ENCODE measurements at places on chromosomes 4 and X.

- no peak for DNase-seq
These were observed 599 bp upstream of the IL2RG start for GRCh38 chrX:71111921-71112431.

GRCh38 chr4:48635310-48635709, 144.8 kb downstream of the FRYL start:
- peak; percentile 65 for DNase-seq

DNA sequence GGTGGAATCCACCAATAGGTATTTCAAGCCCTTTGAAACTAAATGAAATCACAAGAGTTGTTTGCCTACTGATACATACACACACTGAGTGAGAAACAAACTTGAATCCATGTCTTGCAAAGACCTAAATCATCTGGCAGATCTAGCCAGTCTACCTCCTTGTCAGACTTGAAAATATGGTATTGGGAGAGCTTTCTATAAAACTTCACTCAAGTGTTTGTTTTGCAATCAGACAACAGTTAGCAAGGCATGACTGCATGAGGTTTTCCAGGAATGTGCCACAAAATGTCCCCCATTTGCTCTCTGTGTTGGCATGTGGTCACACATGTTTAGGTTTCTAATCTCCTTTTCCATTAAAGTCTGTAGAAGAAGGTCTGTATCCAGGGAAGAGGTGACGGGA, 52.4 kb downstream of the MAP3K15 start:
- no peak for DNase-seq

- peak; percentile 92 for DNase-seq
These were observed 14.9 kb downstream of the NRK start for GRCh38 chrX:105837232-105837631.

DNA sequence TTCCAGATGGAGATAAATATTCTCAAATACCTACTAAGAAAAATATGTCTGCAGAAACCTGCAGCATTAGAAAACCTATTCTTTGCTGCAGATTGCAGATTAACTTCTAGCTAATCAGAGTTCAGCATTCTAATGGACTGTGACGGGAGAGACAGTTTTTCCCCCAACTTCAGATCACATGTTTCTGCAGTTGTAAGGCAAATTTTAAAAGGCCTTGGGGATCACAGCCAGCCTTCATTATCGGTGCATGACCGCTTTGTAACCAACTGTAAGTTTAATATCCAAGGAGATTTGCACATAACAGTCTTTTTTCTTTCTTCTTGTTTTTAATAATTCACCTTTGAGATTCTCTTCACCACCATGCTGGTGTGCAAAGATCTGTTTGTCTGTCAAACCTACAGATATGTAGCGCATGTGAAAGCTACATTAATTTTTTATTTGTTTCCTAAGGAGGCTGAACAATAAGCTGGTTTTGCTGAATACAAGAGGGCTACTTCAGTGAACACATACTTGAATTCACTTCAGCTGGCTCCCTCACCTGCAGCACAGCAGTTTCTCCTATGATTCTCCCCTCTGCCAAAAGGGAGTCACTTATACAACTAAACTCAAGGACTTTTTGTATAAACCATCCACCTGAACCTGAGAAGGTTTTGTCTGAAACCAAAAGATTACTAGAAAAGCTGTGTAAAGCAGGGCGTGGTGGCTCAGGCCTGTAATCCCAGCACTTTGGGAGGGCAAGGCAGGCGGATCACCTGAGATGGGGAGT, 488.5 kb downstream of the RPA4 start:
- DNase-seq, result no peak

GRCh38 chrX:120029354-120029753, 48.1 kb downstream of the RHOXF2B start:
- DNase-seq, result no peak

DNA sequence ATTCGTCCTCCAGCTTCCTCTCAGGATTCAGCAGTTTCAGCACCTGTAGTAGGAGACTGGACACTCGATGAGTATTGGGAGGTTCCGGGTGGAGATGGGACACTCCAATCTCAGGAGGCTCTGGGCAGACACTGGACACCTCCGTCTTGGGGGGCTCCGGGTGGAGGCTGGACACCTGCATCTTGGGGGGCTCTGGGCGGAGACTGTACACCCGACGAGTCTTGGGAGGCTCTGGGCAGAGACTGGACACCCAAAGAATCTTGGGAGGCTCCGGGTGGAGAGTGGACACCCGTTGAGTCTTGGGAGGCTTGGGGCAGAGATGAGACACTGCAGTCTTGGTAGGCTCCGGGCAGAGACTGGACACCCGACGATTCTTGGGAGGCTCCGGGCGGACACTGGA, 28.7 kb upstream of the LANCL3 start:
- DNase-seq, result no peak

DNA sequence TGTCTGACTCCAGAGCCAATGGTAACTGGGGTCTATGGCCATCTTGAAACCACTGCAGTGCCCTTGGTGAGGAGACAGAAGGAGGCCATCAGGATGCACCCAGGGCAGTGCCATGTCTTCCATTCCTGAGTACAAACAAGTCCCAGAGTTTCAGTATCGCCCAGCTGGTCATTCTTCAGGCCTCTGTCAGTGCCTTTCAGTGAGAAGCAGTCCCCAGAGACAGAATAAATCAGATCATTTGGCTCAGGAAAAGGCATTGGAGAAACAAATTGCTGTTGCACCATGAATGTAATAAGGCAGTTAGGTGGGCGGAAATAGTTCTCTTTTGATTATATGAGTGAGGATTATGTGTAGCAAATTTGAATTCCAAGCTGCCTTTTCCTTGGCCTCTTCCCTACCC, 21.3 kb downstream of the ADGRG4 start:
- DNase-seq, result no peak

DNA sequence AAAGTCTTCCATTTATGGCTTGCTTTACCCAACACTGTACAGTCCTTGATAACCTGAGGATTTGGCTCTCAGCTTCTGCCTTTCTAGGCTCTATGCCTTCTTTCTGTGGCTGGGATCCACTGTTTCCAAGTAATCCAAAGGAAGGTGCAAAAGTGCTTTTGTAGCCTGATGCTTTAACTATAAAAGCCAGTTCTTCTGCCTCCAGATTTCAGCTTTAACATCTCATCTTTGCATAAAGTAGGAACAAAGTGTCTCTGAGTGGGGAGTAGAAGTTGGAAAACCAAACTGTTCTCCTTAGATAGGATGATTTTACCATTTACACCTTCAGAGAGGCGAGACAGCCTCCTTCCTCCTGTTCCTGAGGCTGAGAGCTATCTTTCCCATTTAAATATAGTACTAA, 11.1 kb upstream of the SEC24D start:
- no peak for DNase-seq

DNA sequence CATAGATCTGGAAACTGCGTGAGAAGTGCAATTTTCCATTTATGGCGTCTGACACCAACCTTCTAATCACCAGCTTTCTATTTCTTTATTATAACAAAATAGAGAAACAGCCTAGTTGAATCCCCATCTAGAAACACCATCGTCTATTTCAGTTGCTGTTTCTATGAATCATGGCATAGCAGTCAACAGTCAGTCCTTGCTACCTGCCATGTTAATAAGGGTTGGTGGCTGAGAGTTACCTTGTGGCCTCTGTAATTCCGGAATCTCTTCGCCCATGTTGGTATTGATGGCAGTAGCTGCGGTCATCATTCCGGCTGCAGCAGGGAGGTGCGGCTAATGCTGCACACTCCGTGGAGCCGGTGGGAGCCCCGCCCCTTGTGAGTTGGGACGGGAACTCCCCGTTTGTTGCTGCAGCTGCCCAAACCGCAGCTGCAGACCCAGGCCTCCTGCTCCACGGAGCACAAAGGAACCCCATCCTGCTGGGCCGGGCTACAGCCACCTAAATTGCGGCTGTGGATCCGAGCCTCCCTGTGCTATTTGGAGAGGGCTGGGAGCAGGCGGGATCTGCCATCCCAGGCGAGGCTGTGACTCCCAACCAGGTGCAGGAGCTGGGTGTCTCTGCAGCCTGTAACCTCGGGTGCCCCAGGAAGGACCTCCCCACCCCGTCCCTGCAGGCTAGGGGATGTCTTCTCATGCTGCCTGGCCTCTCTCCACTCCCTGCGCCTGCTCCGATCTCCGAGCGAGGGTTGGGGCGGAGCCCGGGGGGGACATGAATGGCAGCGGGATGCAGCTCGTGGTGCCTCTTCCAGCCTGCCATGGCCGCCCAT, 115.4 kb upstream of the STK26 start:
- no peak for DNase-seq

- peak; percentile 76 for DNase-seq
These were observed 14.8 kb downstream of the SOWAHB start for GRCh38 chr4:76883147-76883546.

DNA sequence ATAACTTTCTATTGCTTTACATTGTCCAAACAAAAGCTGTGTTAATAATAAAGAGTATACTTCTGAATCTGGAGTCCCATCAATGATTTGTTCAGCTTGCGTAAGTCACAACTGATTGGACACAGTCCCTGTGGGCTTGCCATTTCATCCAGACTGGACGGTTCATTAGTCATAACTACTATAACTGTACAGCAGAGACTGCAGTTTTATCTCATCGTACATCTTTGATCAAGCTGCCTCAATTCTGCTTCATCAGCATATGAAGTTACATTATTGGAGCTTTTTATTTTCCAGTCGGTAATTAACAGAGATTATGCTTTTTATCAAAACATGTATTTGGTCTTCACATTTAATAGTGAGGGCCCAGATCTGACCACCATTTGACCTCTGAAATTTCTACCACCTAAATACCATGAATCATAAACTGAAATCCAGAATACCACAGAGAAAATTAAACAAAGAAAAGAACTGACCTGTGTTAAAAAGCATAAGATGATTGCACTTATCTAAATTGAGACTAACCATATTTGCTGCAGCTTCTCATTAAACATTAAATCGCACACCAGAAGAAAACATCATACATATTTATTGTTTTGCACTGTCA, 12.5 kb upstream of the MAB21L2 start:
- DNase-seq, result no peak

DNA sequence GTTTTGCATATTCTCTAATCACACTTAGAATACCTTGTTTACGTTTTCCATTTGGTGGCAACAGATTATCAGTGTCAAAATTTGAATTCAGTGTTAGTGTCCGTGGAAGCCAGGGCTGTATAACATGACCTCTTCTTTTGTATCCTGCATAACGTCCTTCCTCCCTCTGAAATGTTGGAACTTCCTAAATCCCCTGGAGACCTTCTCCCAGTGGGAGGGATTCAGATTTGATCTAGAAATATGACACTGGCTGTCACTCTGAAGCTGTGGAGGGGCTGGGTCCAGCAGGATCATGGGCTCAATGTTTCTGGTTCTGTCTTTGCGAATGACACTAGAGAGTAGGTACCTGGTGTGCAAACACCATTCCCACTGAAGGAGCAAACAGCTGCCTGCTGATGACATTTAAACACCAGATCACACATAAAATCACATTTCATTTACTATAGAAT, 850 bp upstream of the CXCL3 start:
- no peak for DNase-seq

GRCh38 chr4:166680796-166681195, 553.5 kb downstream of the SPOCK3 start:
- DNase-seq, result no peak

DNA sequence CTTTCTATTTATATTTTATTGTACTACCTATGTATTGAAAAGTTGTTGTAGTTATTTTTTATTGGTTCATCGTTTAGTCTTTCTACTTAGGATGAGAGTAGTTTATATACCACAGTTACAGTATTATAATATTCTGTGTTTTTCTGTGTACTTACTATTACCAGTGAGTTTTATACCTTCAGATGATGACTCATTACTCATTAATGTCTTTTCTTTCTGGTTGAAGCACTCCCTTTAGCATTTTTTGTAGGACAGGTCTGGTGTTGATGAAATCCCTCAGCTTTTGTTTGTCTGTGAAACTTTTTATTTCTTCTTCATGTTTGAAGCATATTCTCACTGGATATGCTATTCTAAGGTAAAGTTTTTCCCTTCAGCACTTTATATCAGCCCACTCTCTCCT, 7.7 kb downstream of the LUZP4 start:
- no peak for DNase-seq

- peak; percentile 98 for DNase-seq
These were observed 57.2 kb downstream of the MFAP3L start for GRCh38 chr4:169968999-169969398.

GRCh38 chrX:72495046-72495445, 77.6 kb downstream of the HDAC8 start:
- peak; percentile 0 for DNase-seq

DNA sequence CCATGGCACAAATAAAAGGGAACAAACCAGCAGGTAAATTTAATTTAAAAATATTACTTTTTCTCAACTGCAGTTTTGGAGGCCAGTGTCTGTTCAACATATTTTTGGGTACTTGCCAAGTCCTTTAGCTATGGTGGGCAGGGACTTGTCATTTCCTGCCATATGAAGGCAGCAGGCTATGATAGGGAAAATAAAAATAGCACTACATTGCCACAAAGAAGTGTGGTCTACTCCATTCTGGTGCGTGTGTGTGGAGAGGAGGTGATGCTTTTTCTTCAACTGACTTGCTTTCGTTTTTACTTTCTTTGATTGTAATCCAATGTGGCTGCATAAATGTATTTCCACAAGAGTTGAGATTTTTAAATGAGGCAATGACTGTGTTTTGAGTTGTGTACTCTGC, 17.2 kb downstream of the GPR174 start:
- peak; percentile 0 for DNase-seq

DNA sequence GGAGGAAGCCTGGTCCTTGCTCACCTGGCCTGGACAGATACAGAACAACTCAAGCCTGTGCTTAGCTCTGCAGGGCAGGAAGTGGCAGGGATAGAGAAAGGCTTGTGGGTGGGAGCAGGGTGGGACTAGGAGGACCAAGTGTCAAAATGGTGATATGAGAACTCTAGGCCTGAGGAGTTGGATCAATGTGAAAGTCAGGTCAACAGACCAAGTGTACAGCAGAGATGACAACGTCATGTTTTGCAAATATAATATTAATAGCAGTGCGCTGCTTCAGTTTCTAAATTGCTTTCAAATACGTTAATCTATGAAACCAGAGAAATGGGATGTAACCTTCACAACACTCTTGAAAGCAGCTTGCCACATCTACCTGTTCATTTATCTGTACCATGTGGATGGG, 114.2 kb upstream of the MAP3K15 start:
- DNase-seq, result no peak

- DNase-seq, result no peak
These were observed 2.7 kb downstream of the CT55 start for GRCh38 chrX:135168486-135168885.

DNA sequence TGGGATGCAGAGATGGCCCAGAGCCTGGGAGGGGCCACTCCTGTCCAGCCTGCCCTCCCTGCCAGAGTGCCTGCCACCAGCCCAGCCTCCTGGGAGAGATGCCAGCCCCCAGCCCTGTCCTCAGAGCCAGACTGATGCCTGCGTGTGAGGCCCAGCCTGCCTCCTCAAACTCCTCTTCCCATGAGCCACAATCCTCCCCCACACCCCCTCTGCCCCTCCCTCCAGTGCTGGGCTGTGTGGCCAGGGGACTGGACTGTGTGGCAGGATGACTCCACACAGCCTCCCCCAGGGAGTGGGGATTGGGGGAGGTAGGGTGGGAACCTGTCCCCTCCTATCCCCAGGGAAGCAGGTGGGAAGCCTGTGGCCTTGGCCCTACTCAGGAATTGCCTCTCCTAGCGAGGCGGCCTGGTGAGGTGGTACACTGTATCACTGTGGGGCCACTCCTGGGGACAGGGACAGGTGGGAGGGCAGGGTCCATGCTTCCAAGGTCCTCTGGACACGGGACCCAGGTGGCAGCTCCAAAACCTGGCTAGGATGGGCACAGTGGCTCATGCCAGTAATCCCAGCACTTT, 4.3 kb upstream of the SH3BP2 start:
- no peak for DNase-seq

- peak; percentile 50 for DNase-seq
These were observed 297.2 kb upstream of the LDB2 start for GRCh38 chr4:17195461-17196275.

- no peak for DNase-seq
These were observed 1.9 kb upstream of the PACRGL start for GRCh38 chr4:20698382-20698781.

- no peak for DNase-seq
These were observed 11.6 kb downstream of the TBX22 start for GRCh38 chrX:80026116-80026515.
